ENCODE measurements at places on chromosomes 7 and 10. TPM values are rescaled to one million over a fixed set of nuclear protein-coding genes. Genes with fewer than 3 reads are reported as not detected.

RABGEF1 gene
- 26.8 TPM for total RNA-seq

GNAT3 gene
- total RNA-seq, result not detected

SFTPD gene
- total RNA-seq, result 1.7 TPM

CRHR2 gene
- not detected for total RNA-seq

BAMBI gene
- 19.5 TPM for total RNA-seq

VIPR2 gene
- total RNA-seq, result 0.91 TPM

TLX1 gene
- not detected for total RNA-seq

PAPOLB gene
- total RNA-seq, result 0.06 TPM

PCLO gene
- 12.0 TPM for total RNA-seq

PTN gene
- total RNA-seq, result 12.0 TPM

NUTM2D gene
- 9.0 TPM for total RNA-seq

CTAGE8 gene
- 4.3 TPM for total RNA-seq

ACHE gene
- total RNA-seq, result 3.6 TPM

DNA sequence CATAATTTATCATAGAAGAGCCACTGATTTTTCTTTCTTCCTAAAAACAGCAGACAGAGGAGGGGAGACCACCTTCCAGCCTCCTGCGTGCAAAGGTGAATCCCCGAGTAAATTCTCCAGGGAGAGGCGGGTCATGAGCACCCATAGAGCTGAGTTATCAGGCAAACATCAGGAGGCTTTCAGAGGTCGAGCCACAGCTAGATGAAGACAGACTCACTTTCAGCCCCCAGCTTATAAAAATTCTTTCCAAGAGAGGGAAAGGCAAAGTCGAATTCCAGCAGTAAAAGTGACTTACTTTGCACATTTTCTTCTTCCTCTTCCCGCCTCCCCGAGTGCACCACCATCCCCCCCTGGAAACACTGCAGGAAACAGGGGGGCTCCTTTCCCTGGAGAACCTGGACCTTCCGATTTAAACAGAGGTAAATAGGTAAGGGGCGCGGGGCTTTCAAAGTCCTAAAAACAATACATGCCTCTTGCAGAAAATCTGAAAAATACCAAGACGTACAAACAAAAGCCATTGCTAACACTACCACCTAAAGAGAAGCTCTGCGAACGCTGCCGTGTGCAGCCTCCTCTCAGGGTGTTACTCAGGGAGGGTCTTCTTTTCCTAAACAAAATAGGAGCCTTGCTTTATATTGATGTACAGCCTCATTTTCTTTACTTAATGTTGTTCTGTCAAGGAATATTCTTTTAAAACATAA, 163.8 kb downstream of the SVIL start:
- H3K4me1 ChIP-seq, result no peaks in the 10 kb centered on the region
- no peak overlapping the region for H3K4me3 ChIP-seq
- no peak for DNase-seq
- peaks cover 29% of the 10 kb centered on the region for H3K36me3 ChIP-seq

- no peak overlapping the region for H3K27ac ChIP-seq
- H3K4me1 ChIP-seq, result no peaks in the 10 kb centered on the region
- no peaks in the 10 kb centered on the region for H3K27me3 ChIP-seq
- no peak for DNase-seq
Observed at GRCh38 chr7:105906695-105907094, 30.3 kb upstream of the ATXN7L1 start.

DNA sequence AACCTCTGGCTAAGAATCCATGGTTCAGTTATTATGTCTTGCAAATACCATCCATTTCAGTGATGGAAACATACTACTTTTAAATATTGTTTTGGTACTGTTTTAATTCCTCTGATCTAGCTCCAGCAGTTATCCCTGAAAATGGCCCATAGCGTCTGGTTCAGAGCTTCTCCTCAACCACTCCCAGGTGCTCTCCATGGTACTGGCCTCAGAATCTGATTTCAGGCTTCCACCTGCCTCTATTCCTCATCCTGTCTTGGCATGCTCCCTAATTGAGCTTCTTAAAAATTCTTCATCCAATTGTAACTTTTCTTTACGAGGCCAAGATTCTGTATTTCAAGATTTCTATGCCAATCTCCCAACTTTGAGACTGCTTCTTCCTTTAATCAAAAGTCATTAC, 236.3 kb downstream of the HTR7 start:
- no peaks in the 10 kb centered on the region for H3K27me3 ChIP-seq
- no peaks in the 10 kb centered on the region for H3K4me1 ChIP-seq
- H3K27ac ChIP-seq, result no peak overlapping the region

DNA sequence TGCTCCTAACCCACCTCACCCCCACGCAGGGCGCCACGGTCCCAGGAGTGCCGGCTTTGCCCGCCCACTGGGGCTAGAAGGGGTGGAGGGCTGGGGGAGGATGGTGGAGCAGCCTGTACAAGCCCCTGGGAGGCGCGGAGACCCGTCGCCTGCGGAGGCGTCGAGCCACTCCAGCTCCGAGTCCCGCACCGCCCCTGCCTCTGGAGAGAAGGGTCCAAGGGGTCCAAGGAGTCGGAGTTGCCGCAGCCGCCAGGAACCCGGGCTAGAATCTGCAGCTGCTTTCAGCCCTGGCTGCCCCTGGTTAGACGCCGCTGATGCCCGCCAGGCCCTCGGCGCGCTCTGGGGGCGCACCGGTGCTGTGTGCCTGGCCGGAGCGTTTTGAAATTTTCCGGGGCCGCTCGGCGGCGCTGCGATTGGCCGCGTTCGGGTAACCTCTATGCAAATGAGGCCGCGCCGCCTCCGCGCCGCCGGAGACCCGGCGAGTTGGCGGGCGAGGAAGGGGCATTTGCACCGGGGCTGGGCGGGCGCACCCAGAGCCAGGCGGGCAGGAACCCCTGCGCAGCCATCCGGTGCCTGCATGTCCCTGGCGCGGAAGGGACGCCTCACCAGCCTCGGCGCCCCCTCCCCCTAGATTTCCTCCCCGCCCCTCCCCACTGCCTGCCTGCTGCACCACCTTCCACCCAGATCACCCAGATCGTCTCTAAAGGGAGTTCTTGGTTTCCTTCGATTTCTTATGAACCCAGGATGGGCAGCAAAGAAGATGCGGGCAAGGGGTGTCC, at the start of gene HMX2:
TSS of gene HMX2 (plus strand) at position 502 of the 779 bp plus-strand sequence. CDS start at position 745, 243 bp downstream.
- DNase-seq, result peak; percentile 41
- no peak within 1 kb of the TSS for H3K4me3 ChIP-seq
- no peaks in the 10 kb centered on the region for H3K4me1 ChIP-seq
- no peak within 1 kb of the TSS for H3K27ac ChIP-seq
- peaks cover 77% of the 10 kb centered on the region for H3K27me3 ChIP-seq

GRCh38 chr10:118243907-118244306, 98.2 kb downstream of the FAM204A start:
- H3K4me3 ChIP-seq, result no peak overlapping the region
- H3K36me3 ChIP-seq, result no peaks in the 10 kb centered on the region
- DNase-seq, result no peak
- H3K4me1 ChIP-seq, result peaks cover 4% of the 10 kb centered on the region
- no peak overlapping the region for H3K27ac ChIP-seq

GRCh38 chr7:2468227-2468626, 8.0 kb downstream of the GRIFIN start:
- no peak overlapping the region for H3K27ac ChIP-seq
- H3K4me1 ChIP-seq, result no peaks in the 10 kb centered on the region
- no peaks in the 10 kb centered on the region for H3K36me3 ChIP-seq
- H3K4me3 ChIP-seq, result no peak overlapping the region
- H3K27me3 ChIP-seq, result no peaks in the 10 kb centered on the region

- no peak for DNase-seq
- no peaks in the 10 kb centered on the region for H3K4me1 ChIP-seq
- H3K27ac ChIP-seq, result no peak overlapping the region
- no peak overlapping the region for H3K4me3 ChIP-seq
- no peaks in the 10 kb centered on the region for H3K36me3 ChIP-seq
- no peaks in the 10 kb centered on the region for H3K27me3 ChIP-seq
Observed at GRCh38 chr7:28328146-28328545, 84.2 kb upstream of the CREB5 start.

DNA sequence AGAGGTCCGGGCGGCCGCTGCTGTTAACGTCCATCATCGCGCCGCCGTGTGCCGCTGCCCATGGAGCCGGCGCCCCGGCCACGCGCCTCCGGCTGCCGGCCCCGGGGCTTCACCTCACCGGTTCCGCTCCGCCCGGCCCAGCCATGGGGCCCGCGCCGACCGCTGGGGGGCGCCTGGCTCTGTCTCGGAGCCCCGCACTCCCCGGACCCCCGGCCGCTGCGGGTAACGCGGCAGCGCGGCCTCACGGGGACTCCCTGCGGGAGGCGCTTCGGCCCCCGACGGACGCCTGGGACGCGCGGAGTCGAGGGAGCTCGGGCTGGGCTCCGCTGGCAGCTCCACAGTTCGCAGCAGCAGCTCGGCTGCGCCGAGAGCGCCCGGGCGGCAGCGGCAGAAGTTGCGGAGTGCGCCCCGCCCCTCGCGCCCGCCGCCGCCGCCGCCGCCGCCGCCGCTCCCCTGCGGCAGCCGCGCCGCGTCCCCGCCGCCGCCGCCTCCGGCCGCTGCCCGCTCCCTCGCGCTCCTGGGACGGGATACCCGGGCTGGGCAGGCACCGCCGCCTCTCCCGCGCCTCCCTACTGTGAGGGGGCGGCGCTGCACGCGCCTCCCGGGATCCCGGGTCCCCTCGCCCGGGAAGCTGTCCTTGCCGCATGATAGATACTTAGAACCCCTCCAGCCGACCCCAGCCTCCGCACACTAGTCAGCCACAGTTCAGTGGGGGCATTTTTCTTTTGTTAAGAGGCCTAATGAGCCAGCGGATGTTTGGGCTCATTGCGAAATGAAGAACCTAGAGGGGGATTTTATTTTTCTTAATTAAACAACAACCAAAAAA, at the start of gene HTR7:
TSS of gene HTR7 (minus strand) at position 405 of the 826 bp plus-strand sequence. CDS start at position 37, 368 bp downstream.
- peak; percentile 71 for DNase-seq
- H3K27ac ChIP-seq, result no peak within 1 kb of the TSS
- peak within 1 kb of the TSS; percentile 26 for H3K4me3 ChIP-seq
- no peaks in the 10 kb centered on the region for H3K36me3 ChIP-seq
- H3K4me1 ChIP-seq, result no peaks in the 10 kb centered on the region

- peaks cover 10% of the 10 kb centered on the region for H3K4me1 ChIP-seq
- no peaks in the 10 kb centered on the region for H3K36me3 ChIP-seq
- DNase-seq, result peak; percentile 33
Observed at GRCh38 chr7:2473496-2474180, 2.6 kb downstream of the GRIFIN start.

- no peak overlapping the region for H3K27ac ChIP-seq
- DNase-seq, result no peak
- no peaks in the 10 kb centered on the region for H3K36me3 ChIP-seq
- no peak overlapping the region for H3K4me3 ChIP-seq
- H3K27me3 ChIP-seq, result no peaks in the 10 kb centered on the region
Observed at GRCh38 chr7:14690075-14690474, 212.5 kb downstream of the DGKB start.

DNA sequence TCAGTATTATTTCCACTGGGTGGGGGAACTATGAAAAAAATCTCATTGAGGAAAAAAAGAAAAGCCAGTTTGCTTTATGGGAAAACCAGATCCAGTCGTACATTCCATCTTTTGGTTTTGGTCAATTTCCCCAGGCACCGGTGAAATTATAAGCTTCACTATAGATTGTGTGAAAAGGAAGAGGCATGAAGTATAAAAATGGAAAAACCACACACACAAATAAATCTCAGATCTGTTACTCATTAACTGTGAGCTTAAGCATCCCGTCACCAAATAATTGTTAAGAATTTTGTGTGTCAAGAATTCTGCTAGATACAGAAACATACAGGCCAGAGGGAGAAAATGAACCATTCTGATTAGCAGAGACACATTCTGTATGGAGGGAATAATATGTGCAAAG, 405.5 kb upstream of the CELF2 start:
- H3K4me3 ChIP-seq, result no peak overlapping the region
- no peak overlapping the region for H3K27ac ChIP-seq
- DNase-seq, result no peak
- no peaks in the 10 kb centered on the region for H3K36me3 ChIP-seq

- no peak for DNase-seq
- H3K36me3 ChIP-seq, result peaks cover 3% of the 10 kb centered on the region
- no peaks in the 10 kb centered on the region for H3K4me1 ChIP-seq
- H3K27me3 ChIP-seq, result no peaks in the 10 kb centered on the region
- H3K4me3 ChIP-seq, result no peak overlapping the region
Observed at GRCh38 chr7:138527746-138528223, 67.7 kb downstream of the TRIM24 start.

DNA sequence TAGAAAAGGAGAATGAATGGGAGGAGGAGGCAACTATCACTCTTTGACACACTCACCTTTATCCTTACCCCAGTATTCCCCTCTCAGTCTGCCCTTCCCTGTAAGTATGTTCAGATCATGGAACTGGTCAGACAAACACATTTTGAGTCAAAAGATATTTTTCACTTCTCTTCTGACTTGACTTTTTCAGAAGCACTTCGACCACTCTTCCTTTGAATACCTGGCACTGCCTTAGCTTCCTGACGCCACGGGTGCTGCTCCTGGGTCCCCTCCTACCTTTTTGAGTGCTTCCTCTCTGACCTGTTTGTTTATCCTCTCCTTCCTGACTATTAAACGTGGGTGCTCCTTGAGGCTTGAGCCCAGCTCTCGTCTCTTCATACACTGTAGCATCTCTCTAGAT, 19.8 kb upstream of the C10orf67 start:
- no peak overlapping the region for H3K4me3 ChIP-seq
- H3K4me1 ChIP-seq, result peaks cover 5% of the 10 kb centered on the region
- H3K27ac ChIP-seq, result no peak overlapping the region
- no peak for DNase-seq
- H3K36me3 ChIP-seq, result no peaks in the 10 kb centered on the region

- no peaks in the 10 kb centered on the region for H3K36me3 ChIP-seq
- no peak overlapping the region for H3K4me3 ChIP-seq
- no peak overlapping the region for H3K27ac ChIP-seq
Observed at GRCh38 chr7:43458330-43459018, 124.4 kb upstream of the STK17A start.

- H3K27me3 ChIP-seq, result no peaks in the 10 kb centered on the region
- no peaks in the 10 kb centered on the region for H3K4me1 ChIP-seq
- H3K36me3 ChIP-seq, result no peaks in the 10 kb centered on the region
- H3K4me3 ChIP-seq, result no peak overlapping the region
Observed at GRCh38 chr7:94778711-94779459, 123.0 kb upstream of the SGCE start.

- no peaks in the 10 kb centered on the region for H3K27me3 ChIP-seq
- H3K27ac ChIP-seq, result no peak overlapping the region
- DNase-seq, result no peak
- H3K4me3 ChIP-seq, result no peak overlapping the region
- H3K36me3 ChIP-seq, result no peaks in the 10 kb centered on the region
Observed at GRCh38 chr10:22137542-22137941, 80.3 kb downstream of the EBLN1 start.

GRCh38 chr10:70786799-70787415, 1.7 kb upstream of the TBATA start:
- no peak overlapping the region for H3K27ac ChIP-seq
- no peaks in the 10 kb centered on the region for H3K36me3 ChIP-seq
- H3K27me3 ChIP-seq, result no peaks in the 10 kb centered on the region

Data from kidney (tissue), 22 donors.